ENCODE measurements at places on chromosomes 6 and 20. TPM values are rescaled to one million over a fixed set of nuclear protein-coding genes. Genes with fewer than 3 reads are reported as not detected.

- DNase-seq: no peak
Measured at GRCh38 chr6:64539917-64540316, 904.3 kb downstream of the PHF3 start.

DNA sequence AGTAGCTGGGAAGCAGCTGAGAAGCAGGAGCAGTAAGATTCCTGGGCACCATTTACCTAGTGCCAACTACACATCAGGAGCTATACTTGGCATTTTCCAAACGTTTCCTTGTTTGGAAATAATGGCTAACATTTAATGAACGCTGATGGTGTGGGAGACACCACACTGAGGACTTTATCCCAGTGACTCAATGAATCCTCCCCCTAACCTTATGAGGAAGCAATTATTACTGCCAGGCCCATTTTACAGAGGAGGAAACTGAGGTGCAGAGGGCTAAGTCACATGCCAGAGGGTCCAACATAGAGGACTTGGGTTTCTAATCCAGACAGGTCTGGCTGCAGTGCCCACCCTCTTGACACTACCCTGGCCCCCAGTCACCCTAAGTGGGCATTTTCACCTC, 6.1 kb downstream of the PTGIS start:
- DNase-seq: no peak

GRCh38 chr6:66638099-66638498, 931.1 kb upstream of the EYS start:
- DNase-seq: no peak

COL19A1 gene
- total RNA-seq: 0.56 TPM

TSHZ2 gene
- total RNA-seq: 3.1 TPM

- DNase-seq: no peak
Measured at GRCh38 chr6:104955927-104956730, 778 bp upstream of the LIN28B start.

GRCh38 chr20:50169329-50169823, 15.9 kb upstream of the PEDS1 start:
- peak; percentile 91 for DNase-seq

DNA sequence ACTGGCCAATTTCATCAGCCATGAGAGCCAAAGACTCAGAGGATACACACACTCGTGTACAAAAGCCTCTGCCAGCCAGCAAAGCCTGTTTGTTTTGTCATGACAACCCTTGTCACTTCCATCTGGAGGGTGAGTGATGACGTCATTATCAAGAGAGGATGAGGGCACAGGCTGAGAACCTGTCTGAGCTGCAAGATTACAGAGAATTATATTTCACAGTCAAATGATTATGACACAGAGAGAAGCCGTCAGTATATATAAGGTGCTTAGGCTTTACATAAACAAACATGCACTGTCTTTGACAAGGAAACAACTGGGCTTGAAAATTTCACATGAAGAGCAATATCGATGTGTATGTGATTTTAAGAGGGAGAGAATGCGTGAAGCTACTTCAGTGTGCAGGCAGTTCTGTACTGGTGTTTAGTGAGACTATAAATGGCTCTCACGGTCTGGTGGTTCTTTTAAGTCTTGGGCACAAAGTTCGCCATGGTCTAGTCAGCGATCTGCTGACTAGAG, 36.5 kb upstream of the BCLAF1 start:
- no peak for DNase-seq

SRMS gene
- 0.49 TPM for total RNA-seq

BTBD3 gene
- total RNA-seq: 52.1 TPM

GRCh38 chr6:31186052-31186734, 15.7 kb upstream of the POU5F1 start:
- peak; percentile 85 for DNase-seq

DNA sequence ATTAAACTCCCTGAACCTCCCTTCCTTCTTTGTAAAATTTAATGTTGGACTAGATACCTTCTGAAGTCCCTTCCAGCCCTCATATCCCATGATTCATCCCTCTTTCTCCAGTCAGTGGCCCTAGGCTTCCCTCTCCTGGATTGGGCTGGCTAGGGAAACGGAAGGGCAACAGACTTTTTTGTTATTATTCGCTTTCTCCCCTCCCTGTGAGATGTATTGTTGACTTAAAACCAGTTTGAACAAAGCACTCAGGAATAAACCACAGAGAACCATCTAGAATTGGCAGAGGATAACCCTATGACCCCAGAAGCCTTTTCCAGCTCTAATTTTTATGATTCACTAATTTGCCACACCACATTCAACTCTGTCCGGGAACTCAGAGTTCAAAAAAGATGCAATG, 239.7 kb upstream of the SUPT3H start:
- no peak for DNase-seq

DNA sequence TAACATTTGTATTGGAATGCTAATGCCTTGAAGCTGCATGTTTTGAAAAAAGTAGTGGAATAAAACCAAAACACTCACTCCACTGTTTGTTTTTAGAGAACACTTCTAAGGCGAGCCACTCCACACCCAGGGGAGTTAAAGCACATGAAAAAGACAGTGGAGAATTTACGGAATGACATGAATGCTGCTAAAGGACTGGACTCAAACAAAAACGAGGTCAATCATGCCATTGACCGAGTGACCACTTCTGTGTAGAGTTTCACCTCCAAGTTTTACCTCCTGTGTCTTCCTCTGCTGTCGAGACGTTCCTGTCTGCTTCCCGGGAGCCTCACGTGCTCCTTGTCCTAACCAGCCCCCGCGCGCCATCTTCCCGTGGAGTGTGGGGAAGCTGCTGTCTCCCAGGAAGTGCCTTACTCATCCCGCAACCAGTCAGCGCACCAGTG, 127.8 kb downstream of the LRRC1 start:
- DNase-seq: no peak

- DNase-seq: no peak
Measured at GRCh38 chr6:136880748-136881460, 41.2 kb upstream of the SLC35D3 start.

DNA sequence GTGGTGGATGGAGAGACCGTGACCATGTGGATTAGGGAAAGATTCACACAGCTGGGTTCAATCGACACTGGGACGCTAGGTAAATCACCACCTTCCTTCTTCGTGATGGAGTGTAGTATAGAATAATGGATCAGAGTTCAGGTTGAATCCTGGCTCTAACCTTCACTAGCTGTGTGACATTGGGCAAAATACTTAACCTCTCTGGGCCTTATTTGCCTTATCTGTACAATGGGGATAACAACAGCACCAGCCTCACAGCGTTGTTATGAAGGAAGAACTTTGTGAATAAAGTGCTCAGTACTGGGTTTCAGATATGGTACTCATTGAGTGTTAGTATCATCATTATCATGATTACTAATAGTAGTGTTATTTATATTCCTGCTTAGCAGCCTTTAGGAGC, 126.1 kb upstream of the AKAP12 start:
- DNase-seq: no peak

DNA sequence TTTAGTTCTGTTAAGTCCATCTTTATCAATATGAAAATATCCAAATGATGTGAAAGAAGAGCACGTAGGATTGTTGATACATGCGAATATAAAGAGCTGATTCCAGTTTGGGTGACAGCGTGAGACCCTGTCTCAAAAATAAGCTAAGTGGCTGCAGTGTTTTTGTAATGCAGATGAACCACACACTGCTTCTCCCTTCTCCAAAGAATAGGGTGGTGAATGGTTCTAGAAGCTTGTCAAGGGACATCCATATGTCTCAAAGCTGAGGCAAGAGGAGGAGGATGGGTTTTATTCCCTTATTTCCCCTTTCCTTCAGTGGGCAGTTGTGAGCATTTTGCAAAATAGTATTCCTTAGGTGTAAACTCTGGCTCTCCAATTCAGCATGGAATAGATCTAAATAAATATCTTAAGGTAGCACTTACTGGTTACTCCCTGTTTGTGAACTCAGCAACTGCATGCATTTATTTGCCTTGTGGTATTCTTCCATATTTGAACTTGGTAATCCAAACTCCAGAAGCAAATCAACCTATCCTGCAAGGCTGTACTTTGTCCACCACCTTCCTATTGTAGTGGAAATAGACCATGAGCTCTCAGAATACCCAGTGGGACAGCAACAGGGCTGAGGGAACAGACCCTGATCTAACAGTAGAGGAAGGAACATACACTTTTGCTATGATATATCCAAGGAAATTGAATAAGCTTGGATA, 38.0 kb downstream of the XRN2 start:
- DNase-seq: no peak

DNA sequence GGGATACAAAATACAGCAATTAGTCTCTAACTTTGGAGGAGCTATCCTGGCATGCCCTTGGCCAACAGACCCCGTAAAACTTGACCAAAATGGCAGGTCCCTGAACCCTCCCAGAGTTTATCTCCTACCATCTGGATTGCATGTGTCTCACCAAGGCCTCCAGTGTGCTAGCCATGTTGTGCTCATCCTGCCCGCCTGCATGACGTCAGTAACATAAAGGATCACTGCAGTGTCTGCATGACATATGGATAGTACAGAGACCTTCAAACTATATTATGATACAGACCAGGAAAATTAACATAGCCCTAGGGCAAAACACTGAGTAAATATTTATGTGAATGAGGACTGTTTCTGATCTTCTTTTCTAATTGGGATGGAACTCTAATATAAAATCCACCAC, 25.3 kb downstream of the CPXM1 start:
- no peak for DNase-seq

DNA sequence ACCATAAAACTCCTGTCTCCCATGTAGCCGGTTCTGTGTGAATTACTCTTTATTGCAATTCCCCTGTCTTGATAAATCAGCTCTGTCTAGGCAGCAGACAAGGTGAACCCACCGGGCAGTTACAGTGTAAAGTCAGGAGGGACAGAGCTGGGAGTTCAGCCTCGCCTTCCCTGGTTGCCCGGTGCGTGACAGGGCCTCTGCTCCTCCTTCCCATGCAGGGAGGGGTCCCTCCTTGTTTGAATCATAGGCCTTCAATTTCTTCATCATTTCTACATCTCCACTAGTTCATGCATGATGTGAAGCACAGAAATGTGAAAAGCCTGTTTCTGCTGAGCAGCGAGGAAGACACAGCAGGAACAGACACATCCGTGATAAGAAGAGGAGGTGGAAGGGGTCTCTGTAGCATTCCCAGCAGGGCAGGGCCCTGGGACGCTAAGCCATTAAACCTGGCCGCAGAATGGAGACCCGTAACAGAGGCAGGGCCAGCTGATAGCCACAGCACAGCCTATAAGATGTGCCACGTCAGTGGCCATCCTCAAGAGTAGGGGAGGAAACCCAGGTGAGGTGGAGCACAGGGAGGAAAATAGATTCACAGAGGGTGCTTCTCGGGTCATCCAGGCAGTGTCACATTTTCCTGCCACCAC, 106.7 kb upstream of the CST7 start:
- no peak for DNase-seq

GRCh38 chr6:127971386-127971785, 70.5 kb upstream of the THEMIS start:
- no peak for DNase-seq

DNA sequence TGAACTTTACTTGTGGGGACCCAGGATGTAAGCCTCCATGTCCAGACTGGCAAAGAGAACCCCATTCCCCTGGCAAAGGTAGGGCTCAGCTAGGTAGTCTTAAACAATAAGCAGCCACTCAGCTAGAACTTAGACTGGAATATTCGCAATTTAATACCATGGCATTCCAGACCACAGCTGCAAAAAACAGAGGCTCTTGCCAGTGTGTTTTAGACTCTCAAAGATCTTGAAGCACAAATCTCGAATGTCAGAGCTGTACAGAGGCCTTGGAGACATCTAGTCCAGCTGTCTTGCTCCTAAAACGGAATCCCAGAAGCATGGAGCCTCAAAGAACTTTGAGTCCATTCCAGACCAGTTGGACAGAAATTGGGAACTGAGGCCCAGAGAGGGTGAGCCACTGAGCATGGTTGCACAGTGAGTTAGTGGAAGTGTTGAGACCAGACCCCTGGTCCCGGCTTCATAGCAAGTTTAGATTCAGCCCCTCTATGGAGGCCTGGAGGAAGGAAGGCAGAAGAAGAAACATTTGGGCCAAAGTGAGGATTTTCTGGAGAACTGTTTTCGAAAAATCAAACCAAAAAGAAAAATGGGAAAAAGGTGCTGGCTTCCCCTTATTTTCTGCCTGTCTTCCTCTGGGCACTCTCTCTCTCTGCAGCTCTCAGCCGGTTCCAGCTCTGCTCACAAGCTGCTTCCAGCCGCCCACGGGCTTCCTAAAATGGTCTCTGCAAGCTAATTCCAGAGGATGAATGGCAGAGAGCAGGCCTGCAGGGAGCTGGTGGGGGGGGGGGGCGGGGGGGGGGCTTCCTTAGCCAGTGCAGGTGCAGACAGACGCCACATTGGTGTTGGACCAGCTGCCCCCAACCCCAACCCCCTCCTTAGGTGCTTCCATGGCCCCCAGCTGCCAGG, 32.4 kb downstream of the AAR2 start:
- DNase-seq: no peak

GRCh38 chr6:161496941-161497340, 223.1 kb upstream of the AGPAT4 start:
- DNase-seq: no peak

- DNase-seq: peak; percentile 30
Measured at GRCh38 chr6:95431637-95432228, 145.6 kb upstream of the MANEA start.

- DNase-seq: no peak
Measured at GRCh38 chr6:28357036-28357435, 7.3 kb downstream of the ZKSCAN3 start.

- no peak for DNase-seq
Measured at GRCh38 chr6:163348789-163349680, 65.5 kb upstream of the QKI start.

GRCh38 chr20:51121272-51121671, 98.4 kb upstream of the KCNG1 start:
- DNase-seq: no peak

DNA sequence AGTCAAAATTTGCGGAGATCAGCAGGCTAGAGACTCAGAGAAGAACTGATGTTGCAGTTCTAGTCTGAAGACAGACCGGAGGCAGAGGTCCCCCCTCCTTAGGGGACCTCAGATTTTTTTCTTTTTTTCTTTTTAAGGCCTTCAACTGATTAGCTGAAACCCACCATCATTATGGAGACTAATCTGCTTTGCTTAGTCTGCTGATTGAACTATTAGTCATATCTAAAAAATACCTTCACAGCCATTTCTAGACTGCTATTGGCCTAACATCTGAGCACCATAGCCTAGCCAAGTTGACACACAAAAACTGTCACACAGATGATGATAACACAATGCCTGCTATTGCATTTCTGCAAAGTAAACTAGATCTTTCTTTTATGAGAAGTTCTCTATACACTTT, 141.1 kb upstream of the TNFAIP3 start:
- no peak for DNase-seq

- DNase-seq: no peak
Measured at GRCh38 chr20:50695135-50695872, 4.0 kb upstream of the RIPOR3 start.

GRCh38 chr6:36984581-36985416, 1.2 kb downstream of the MTCH1 start:
- peak; percentile 53 for DNase-seq

SCUBE3 gene
- 0.74 TPM for total RNA-seq

SLC26A8 gene
- not detected for total RNA-seq

All from colonic mucosa (tissue), 4 donors.